ENCODE measurements at places on chromosomes 12 and 14.

- DNase-seq: no peak
Measured at GRCh38 chr14:47442211-47442610, 233.2 kb downstream of the MDGA2 start.

DNA sequence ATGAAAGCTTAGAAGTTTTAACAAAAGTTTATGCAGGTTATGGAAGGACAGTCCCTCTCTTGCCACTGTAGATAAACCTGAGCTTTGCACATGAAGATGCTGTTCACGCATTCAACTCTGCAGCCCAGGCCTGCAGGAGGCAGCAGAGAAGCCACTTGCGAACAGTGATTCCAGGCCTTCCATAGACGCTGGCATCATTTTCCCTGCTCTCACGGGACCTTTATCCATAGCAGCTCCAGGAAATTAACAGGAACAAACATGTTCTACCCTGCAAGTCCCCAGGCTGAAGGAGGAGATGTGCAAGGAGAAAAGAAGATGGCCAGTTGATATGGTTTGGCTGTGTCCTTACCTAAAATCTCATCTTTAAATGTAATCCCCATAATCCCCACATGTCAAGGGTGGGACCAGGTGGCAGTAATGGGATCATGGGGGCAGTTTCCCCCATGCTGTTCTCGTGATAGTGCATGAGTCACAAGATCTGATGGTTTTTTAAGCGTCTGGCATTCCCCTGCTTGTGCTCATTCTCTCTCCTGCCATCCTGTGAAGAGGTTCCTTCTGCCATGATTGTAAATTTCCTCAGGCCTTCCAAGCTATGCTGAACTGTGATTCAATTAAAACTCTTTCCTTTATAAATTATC lies 2.0 kb downstream of the ERP27 start:
- DNase-seq: no peak

DNA sequence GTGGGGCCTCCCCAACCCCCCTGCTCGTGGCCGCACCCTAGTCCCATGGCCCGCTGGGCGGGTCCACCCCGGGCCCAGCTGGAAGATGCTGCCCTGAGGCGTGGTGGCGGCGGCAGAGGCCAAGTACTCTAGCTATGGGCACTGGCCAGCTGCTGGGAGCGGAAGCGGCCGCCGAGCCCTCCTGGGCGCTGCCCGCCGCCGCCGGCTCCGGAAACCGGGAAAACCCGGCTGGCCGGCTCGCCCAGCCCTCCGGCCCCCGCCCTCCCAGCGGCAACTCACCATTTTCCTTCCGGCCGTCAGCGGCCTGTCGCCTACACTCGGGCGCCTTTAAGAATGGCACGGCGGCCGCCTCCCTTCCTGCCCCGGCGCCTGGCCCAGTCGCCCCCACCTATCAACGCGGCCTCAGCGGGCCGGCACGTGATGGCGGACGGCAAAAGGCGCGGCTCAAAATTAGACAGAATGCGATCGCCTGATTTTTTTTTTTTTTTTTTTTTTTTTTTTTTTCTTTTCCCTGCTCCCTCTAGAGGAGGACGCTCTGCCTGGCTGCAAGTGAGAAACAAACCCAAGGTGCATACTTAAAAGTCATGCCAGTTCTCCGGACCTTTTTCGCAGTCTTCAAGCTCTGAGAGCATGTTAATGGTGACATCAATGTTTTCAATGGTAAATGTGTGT lies at the start of gene GMFB:
Gene GMFB (minus strand): TSS at position 335 of the 672 bp plus-strand sequence. CDS start 53 bp downstream, at position 282.
- DNase-seq: peak; percentile 87

DNA sequence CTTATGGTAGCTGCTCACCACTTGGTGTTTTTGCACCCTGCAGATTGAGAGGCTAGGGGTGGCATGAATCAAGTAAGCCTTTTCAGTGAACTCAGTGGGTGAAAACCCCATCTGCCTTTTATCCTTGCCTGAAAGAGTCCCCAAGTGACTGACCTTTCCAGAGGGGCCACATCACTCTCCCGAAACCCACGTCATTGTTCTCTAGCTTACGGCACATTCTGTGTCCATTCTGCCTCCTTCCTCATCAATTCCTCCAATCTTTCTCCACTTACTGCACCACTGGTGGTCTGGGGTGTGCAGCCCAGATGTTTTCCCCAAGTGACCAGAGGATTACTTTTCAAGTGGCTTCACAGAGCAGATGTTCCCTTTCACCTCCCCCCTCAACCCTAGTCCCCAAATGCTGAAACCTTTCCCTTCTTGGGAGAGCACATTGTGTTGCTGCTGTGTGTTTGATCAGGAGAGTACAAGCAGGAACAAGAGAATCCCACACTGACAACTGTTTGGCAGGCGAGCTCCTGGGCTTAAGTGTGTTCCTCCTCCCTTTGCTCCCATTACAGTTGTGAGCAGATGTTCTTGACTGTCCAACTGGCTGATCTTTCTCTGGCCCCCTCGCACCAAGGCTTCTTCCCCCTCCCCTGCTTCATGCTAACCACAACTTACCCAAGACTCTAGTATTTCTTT lies 138.0 kb upstream of the IGF1 start:
- no peak for DNase-seq

GRCh38 chr14:26841920-26842741 lies 244.3 kb upstream of the NOVA1 start:
- DNase-seq: no peak
